Central memory CD8-positive, alpha-beta T cell (primary cell): ENCODE measurements at places on chromosomes 12 and 14.
A peak's percentile ranks its signal among the peaks of the same experiment; 100 is the strongest.

DNA sequence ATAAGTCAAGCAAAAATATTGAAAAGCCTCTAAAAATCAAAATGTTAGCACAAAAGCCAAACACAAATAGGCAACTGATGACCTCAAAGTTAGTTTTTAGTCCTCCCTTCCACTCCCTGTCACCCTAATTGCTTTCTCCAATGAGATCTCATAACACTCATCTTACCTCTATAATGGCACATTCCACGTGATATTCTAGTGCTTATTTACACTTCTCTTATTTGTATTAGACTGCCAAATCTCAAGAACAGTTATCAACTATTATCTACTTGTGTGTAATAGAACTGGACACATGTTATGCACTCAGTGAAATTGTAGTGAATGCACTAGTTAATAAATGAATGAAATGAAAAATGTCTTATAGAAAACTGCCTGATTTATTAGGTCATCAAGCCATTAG is 55.5 kb upstream of the AVPR1A start:
- no peak for DNase-seq
- no peak overlapping the region for H3K4me3 ChIP-seq
- no peaks in the 10 kb centered on the region for H3K4me1 ChIP-seq
- peaks cover 1% of the 10 kb centered on the region for H3K36me3 ChIP-seq

DNA sequence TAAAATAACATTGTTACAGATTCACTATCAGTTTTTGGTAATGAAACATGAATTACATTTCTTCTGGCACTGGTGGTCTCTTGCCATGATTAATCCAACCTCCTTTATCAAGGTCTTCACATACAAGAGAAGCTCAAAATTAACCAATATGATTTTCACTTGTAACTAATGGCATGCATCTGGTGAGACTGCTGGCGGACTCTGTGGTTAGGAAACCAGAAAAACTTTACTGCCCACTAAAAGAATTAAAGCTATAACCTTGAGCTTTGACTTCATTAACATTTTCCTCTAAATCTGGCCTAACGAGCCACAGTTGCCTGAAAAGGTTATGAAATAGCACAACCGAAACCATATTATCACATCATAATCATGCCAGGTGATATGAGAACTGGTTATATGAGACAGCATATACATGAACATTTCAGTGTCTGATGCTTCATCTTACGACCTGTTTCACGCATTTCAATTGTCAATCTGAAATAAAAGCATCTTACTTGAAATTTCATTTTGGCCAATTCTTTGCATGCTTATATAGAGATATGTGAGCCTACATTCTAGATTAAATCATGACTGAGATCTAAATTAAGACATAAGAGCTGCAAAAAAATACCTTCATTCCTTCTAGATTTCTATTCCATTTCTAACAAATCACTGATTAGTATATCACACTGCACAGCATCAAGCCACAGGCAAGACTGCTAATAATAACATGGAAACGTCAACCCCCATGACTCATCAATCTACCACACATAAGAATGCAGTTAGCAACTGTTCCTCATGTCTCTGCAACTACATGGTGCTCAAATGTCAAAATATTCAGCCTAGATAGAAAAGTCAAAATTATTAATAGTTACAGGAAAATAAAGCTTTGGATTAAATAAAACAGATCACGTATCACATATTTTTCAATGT is 89.3 kb downstream of the OSBPL8 start:
- H3K4me1 ChIP-seq: peaks cover 15% of the 10 kb centered on the region
- H3K36me3 ChIP-seq: peaks cover 3% of the 10 kb centered on the region
- H3K4me3 ChIP-seq: no peak overlapping the region
- H3K27ac ChIP-seq: no peak overlapping the region
- no peaks in the 10 kb centered on the region for H3K27me3 ChIP-seq

DNA sequence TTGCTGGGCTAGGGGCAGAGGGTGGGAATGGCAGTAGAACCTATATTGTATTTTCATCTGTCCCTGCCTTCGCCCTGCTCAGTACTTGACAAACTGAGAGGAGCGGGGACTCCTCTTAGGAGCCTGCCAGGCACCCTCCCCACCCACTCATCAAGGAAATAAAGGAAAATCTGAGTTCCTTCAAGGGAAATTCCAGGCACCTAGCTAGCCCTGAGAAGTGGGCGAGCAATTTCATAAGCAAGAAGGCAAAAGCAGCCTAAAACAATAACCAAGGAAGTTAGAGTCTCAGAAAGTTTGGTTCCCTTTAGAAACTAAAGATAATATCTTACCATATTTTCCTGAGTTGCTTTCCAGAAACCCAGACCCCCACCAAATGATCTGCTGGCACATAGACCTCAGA is 10.6 kb upstream of the PLEKHD1 start:
- H3K4me1 ChIP-seq: no peaks in the 10 kb centered on the region
- no peaks in the 10 kb centered on the region for H3K36me3 ChIP-seq
- no peak overlapping the region for H3K27ac ChIP-seq
- no peaks in the 10 kb centered on the region for H3K27me3 ChIP-seq

- no peak overlapping the region for H3K27ac ChIP-seq
- no peak for DNase-seq
- H3K4me1 ChIP-seq: no peaks in the 10 kb centered on the region
Measured at GRCh38 chr14:43116341-43116740, 1390.7 kb downstream of the FSCB start.

DNA sequence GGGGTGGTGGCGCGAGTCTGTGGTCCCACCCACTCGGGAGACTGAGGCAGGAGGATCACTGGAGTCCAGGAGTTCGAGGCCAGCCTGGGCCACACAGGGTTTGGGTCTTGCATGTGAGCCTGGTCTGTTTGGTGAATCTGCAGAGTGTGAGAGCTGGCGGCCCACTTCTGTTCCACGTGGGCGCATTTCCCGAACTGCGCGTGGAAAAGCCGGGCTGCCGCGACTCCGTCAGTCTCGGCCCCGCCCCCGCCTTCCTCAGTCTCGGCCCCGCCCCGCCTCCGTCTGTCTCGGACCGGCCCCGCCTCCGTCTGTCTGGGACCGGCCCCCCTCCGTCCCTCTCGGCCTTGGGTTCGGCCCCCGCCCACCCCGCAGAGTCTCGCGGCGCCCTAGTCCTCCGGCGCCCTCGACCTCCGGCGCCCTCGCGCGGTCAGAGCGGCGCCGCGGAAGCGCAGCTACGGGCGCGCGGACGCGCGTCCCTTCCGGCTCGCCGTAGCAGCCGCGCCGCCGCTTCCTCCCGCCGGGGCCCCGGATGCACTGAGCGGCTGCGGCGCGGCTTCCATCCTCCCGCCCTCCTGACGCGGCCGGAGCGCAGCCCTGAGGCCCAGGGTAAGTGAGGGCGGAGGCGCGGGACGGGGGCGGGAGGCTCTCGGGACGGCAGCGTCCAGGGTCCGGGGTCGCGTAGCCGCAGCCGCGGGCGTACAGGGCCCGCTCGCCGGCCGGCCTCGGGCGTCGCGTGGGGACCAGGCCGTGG is at the start of gene EP400:
TSS of gene EP400 (plus strand) at position 512 of the 751 bp plus-strand sequence. CDS start 10,678 bp downstream, outside the sequence.
- peak within 1 kb of the TSS; percentile 89 for H3K4me3 ChIP-seq
- no peaks in the 10 kb centered on the region for H3K27me3 ChIP-seq
- DNase-seq: peak; percentile 80
- peaks cover 11% of the 10 kb centered on the region for H3K36me3 ChIP-seq

GRCh38 chr12:30862486-30862885 is 64.1 kb upstream of the TSPAN11 start:
- peaks cover 70% of the 10 kb centered on the region for H3K27me3 ChIP-seq
- no peak overlapping the region for H3K4me3 ChIP-seq
- no peak for DNase-seq
- no peak overlapping the region for H3K27ac ChIP-seq

GRCh38 chr12:104691721-104692556 is 235.2 kb downstream of the CHST11 start:
- DNase-seq: no peak
- peaks cover 13% of the 10 kb centered on the region for H3K36me3 ChIP-seq
- no peak overlapping the region for H3K27ac ChIP-seq
- H3K27me3 ChIP-seq: no peaks in the 10 kb centered on the region
- peak overlapping the region; percentile 44 for H3K4me3 ChIP-seq
- H3K4me1 ChIP-seq: peaks cover 79% of the 10 kb centered on the region

DNA sequence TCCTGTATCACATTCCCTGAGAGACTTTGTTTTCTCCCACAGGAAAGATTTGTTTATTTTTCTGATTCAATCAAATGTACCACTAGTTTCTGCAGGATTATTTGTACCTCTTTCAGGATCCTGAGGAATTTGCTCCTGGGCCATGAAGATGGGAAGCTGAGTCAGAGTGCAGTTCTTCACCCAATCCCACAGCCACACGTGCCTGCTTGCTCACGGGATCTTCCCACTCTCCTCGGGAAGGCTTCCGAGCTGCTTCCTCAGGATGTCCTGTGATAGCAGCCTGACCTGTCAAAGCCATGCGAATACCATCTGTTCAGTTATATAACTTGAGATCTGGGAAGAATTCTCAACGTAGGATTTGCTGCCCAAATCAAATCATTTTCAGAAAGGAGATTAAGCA is 41.8 kb upstream of the HIF1A start:
- H3K27me3 ChIP-seq: no peaks in the 10 kb centered on the region
- no peak for DNase-seq
- peaks cover 3% of the 10 kb centered on the region for H3K36me3 ChIP-seq
- H3K4me3 ChIP-seq: no peak overlapping the region

GRCh38 chr14:63045612-63046320 is 508 bp upstream of the KCNH5 start:
- no peak overlapping the region for H3K27ac ChIP-seq
- no peaks in the 10 kb centered on the region for H3K4me1 ChIP-seq
- peaks cover 22% of the 10 kb centered on the region for H3K27me3 ChIP-seq

GRCh38 chr12:128534906-128535305 is 267.9 kb downstream of the TMEM132C start:
- peaks cover 21% of the 10 kb centered on the region for H3K4me1 ChIP-seq
- H3K27ac ChIP-seq: peak overlapping the region; percentile 23
- DNase-seq: no peak
- peaks cover 6% of the 10 kb centered on the region for H3K27me3 ChIP-seq

DNA sequence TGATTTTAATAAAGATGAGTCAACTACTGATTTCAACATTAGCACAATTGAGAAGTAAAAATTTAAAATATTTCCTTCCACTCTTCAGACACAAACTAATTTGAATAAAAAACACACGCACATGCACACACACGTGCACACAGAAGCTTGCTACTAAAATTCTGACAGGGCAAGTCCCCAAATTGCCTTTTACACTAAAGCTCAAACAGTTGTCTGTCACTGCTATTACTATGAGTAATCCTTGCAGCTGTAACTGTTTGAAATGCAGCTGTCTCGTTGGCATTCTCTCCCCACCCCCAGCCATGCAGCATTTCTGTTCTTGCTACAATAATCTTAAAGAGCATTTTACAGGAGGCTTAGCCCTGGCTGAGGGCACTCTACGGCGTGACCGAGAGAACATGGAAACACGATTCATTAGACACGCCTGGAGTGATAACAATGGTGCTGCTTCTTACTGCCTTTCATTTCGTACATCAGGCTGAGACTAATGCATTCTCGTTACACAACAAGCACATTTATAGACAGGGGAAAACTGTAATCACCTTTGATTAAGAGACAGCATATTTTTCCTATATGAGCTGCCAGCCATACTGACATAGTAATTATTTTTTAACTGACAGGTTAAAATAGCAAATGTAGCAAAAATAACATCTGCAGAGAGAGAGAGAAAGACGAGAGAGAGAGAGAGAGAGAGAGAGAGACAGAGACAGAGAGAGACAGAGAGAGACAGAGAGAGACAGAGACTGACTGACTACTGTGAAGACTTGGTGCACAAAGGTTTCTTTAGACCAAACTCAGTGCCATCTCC is 153.8 kb downstream of the MED13L start:
- no peak for DNase-seq
- H3K27me3 ChIP-seq: no peaks in the 10 kb centered on the region
- H3K36me3 ChIP-seq: peaks cover 2% of the 10 kb centered on the region
- H3K4me3 ChIP-seq: no peak overlapping the region
- H3K4me1 ChIP-seq: peaks cover 54% of the 10 kb centered on the region

- peaks cover 16% of the 10 kb centered on the region for H3K4me1 ChIP-seq
- H3K4me3 ChIP-seq: no peak overlapping the region
- no peak for DNase-seq
Measured at GRCh38 chr14:92952481-92953298, 29.7 kb downstream of the CHGA start.

GRCh38 chr14:71610797-71611196 is 321.4 kb upstream of the RGS6 start:
- no peak overlapping the region for H3K4me3 ChIP-seq
- peaks cover 2% of the 10 kb centered on the region for H3K36me3 ChIP-seq
- H3K4me1 ChIP-seq: peaks cover 15% of the 10 kb centered on the region
- no peaks in the 10 kb centered on the region for H3K27me3 ChIP-seq

GRCh38 chr14:53260286-53260685 is 107.2 kb upstream of the DDHD1 start:
- H3K4me1 ChIP-seq: no peaks in the 10 kb centered on the region
- H3K36me3 ChIP-seq: no peaks in the 10 kb centered on the region
- H3K27ac ChIP-seq: no peak overlapping the region
- no peaks in the 10 kb centered on the region for H3K27me3 ChIP-seq
- DNase-seq: no peak

- no peaks in the 10 kb centered on the region for H3K36me3 ChIP-seq
- no peak for DNase-seq
- no peak overlapping the region for H3K4me3 ChIP-seq
- peaks cover 9% of the 10 kb centered on the region for H3K27me3 ChIP-seq
- peaks cover 8% of the 10 kb centered on the region for H3K4me1 ChIP-seq
Measured at GRCh38 chr12:101620762-101621133, 26.0 kb downstream of the MYBPC1 start.

GRCh38 chr12:3389986-3390385 is 101.0 kb upstream of the PRMT8 start:
- H3K27me3 ChIP-seq: peaks cover 23% of the 10 kb centered on the region
- no peak for DNase-seq
- peaks cover 4% of the 10 kb centered on the region for H3K4me1 ChIP-seq
- H3K4me3 ChIP-seq: no peak overlapping the region

- no peak overlapping the region for H3K27ac ChIP-seq
- no peak for DNase-seq
- peaks cover 43% of the 10 kb centered on the region for H3K4me1 ChIP-seq
- peaks cover 20% of the 10 kb centered on the region for H3K36me3 ChIP-seq
Measured at GRCh38 chr12:121452340-121452984, 52.5 kb downstream of the RNF34 start.

- H3K27ac ChIP-seq: peak overlapping the region; percentile 24
- DNase-seq: no peak
- peaks cover 15% of the 10 kb centered on the region for H3K4me1 ChIP-seq
- no peaks in the 10 kb centered on the region for H3K27me3 ChIP-seq
Measured at GRCh38 chr12:132062481-132062880, 81.6 kb downstream of the DDX51 start.
